ENCODE measurements at places on chromosomes 1 and 21.

- DNase-seq, result no peak
Observed at GRCh38 chr1:84644472-84644871, 45.8 kb downstream of the SSX2IP start.

DNA sequence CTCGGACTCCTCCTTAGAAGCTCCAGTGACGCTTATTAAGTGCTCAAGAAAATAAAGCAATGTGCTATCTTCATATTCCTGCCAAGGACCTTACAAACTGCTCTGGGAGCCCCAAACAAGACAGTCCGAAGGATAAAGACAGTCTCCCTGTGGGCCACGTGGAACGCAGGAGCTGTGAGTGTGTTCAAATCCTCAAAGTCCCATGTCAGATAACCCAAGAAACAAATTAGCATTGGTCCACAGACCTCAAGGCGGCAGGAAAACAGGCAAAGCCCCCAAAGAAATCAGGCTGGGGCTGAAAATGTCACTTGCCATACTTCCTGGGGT lies 3.0 kb upstream of the NAV1 start:
- no peak for DNase-seq

DNA sequence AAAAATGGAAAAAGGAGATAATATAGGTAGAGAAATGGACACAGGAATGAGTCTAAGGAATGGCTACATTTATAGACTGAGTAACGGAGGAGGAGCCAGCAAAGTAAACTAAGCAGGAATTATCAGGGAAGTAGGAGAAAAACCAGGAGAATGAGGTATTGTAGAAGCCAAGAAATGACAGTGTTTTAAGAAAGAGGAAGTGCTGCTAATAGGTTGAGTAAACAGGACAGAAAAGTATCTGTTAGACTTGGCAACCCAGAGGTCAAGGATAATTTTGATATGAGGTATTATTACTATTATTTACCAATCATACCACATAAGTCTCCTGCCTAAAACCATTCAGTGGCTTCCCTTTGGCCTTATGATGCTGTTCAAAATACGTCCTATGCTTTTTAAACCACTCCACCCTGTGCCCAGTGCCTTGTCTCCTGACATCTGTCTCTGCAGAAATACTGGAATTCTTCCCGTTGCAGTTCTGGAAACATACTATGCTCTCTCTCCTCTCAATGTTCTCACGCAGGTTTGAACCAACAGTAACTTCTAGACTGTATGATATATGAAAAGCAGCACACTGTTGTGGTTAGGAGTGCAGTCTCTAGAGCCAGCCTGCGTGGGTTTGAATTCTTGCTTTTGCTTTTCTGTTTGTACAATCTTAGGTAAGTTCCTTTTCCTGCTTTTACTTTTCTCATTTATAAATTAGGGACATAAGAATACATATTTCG lies 24.6 kb upstream of the NEK7 start:
- DNase-seq, result no peak

GRCh38 chr1:67874501-67875111 lies 41.3 kb upstream of the GNG12 start:
- DNase-seq, result no peak

GRCh38 chr1:173139706-173140105 lies 67.4 kb downstream of the TNFSF4 start:
- no peak for DNase-seq

GRCh38 chr1:201059871-201060555 lies 36.5 kb upstream of the KIF21B start:
- no peak for DNase-seq

DNA sequence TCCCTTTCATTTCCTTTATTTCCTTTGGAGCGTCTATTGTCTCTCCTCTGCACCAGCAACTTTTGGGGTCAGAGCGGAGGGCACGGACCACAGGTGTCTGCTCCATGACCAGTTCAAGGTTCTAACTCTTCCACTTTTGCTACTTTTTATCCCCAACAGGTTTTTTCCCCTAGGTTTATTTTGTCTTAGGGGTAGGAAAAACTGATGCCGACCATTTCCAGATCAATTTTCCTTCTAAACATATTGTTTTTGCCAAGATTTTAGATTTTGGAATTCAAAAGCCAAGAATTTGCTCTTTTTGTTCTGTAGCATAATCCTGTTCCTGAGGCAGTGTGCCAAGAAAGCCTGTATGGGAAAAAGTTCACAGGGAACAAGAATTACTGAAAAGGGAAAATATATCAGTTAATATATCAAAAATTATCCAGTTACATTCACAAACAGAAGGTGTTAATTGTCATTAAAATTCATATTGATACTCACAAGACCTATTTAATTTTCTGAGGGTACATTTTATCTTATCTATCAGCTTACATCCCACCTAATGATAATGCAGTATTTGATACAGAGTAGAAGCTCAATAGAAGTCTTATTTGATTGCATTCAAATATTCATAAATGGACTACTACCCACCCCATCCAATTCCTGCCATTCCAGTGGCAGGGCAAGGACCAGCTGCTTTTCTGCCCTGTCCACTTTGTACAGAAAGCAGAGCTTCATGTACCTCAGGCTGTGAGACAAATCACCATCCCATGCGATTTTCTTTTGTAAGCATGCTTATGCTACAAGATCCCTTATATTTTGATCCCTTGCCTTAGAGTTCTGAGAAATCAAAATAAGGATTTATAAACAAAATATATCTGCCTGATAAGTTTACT lies 31.2 kb downstream of the TSEN15 start:
- DNase-seq, result no peak

- DNase-seq, result no peak
Observed at GRCh38 chr1:26831546-26832248, 5.2 kb downstream of the ZDHHC18 start.

GRCh38 chr1:245306628-245307410 lies 152.0 kb downstream of the KIF26B start:
- no peak for DNase-seq
